ENCODE measurements at places on chromosomes 3 and 15.
A peak's percentile ranks its signal among the peaks of the same experiment; 100 is the strongest.

DNA sequence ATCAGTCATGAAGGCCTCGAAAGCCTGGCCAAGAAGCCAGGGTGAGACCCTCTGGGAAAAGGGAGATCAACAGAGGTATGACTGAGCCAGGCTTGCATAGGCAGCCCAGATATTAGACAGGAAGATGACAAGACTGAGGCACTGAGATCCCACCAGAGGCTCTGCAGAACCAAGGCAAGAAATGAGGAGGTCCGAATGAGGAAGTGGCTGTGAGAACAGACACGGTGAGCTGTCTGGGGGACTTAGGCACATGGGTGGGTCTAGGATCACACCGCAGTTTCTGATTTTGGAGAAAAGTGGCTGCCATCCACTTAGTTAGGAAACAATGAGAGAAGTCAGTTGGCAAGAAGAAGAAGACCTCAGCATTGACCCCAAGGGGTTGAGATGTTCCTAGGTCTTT is 31.5 kb upstream of the PRSS50 start:
- DNase-seq = no peak

- DNase-seq = no peak
These were observed 14.5 kb downstream of the RTP4 start for GRCh38 chr3:187382609-187383151.

DNA sequence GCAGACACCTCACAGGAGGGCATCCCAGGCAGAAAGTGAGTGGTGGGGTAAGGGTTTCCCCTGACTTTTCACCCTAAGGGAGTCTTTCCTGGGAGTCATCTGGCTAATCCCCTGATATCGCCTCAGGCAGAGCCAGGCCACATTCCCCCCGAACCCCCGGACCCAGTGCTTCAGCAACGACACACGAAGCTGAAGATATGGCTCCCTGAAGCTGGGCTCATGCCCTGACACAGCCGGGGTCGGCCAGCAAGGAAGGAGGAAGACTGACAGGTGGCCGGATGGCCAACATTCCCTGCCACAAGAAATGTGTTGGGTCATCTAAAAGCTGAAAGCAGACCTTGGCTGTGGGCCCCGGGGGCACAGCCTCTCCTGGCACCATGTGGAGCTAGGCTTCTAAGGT is 14.4 kb downstream of the CHST13 start:
- no peak for DNase-seq

GRCh38 chr15:51776952-51777569 is 25.7 kb downstream of the TMOD2 start:
- DNase-seq = peak; percentile 87

DNA sequence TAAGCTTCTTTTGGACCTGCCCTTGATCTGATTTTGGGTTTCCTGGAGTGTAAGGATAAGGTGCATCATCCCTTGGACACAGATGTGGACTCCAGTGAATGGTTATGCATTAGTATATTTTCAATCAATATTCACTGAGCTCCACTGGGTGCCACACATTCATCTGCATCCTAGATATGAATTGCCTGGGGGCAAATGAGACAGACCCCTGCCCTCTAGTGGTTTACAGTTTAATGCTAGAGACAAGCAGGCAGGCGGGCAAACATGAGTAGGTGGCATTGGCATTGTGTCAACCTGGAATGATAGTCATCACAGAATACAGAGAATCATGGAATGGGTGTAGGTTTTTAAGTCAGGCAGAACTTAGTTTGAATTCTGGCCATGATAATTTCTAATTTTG is 252.5 kb upstream of the SOX14 start:
- no peak for DNase-seq

- peak; percentile 96 for DNase-seq
These were observed 28.3 kb downstream of the IGF2BP2 start for GRCh38 chr3:185796431-185797107.

GRCh38 chr3:82080792-82081191 is 319.3 kb upstream of the GBE1 start:
- no peak for DNase-seq

DNA sequence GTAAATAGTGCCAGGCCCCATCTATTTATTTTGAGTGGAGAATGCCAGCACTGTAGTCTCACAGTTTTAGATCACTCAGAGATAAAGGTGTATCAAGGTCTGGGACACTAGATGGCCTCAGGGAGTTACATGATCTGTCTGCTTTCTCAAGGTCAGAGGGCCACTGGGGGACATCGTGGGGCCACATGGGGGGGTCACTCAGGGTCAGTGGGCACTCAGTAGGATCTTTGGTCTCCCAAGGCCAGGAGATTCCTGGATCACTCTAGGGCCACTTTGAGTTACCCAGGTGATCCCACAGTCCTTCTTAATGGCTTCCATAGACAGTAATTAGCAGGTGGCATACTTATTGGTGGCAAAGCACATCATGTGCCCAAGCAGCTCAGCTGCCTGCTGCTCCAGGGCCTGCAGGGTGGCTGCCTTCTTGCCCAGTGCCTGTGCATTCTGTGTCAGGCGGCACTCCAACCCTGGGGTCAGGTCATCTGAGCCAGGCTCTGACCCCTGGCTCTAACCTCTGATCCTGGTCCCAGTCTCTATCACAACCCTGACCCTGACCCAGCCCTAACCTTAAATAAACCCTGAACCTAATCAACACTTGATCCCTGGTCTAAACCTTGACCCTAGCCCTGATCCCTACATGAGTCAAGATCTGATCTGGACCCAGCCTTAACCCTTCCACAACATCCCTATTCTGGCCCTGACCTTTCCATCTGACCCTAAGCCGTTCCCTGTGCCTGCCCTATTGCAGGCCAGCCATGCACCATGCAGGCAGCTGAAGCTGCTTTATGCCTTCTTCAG is 1.8 kb upstream of the LAMB2 start:
- DNase-seq = no peak

- DNase-seq = no peak
These were observed 113.5 kb downstream of the IGF2BP2 start for GRCh38 chr3:185711255-185711870.

- DNase-seq = no peak
These were observed 311.7 kb upstream of the SEMA6D start for GRCh38 chr15:47405365-47406162.

- no peak for DNase-seq
These were observed 22.8 kb downstream of the SIDT1 start for GRCh38 chr3:113555138-113555537.

- no peak for DNase-seq
These were observed 264.4 kb downstream of the OCA2 start for GRCh38 chr15:27834684-27835083.

- no peak for DNase-seq
These were observed 60.7 kb downstream of the TIMP4 start for GRCh38 chr3:12097971-12098370.

GRCh38 chr3:355622-356021 is 159.1 kb downstream of the CHL1 start:
- DNase-seq = peak; percentile 56

- DNase-seq = no peak
These were observed 615.4 kb downstream of the CADM2 start for GRCh38 chr3:85574006-85574705.

DNA sequence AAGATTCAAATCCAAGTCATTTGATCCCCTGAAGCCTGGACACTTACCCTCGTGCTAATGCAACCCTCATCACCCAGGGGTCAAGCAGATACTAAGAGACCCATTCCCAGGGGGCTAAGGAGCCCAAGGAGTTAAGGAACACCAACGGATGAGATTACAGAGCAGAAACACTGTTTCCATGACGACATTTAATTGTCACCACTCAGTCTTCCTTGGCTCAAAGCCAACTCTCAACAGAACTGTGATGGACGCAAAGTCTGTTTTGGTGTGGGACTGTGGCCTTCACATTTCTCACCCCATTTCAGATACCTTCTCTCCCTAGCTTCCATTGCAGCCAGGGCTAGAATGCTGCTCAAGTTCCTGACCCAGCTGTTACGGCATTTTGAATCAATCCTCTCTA is 383.5 kb upstream of the WNT5A start:
- no peak for DNase-seq

- no peak for DNase-seq
These were observed 244.2 kb downstream of the LSAMP start for GRCh38 chr3:116200956-116201690.

- no peak for DNase-seq
These were observed 66.6 kb downstream of the SUCLG2 start for GRCh38 chr3:67587811-67588210.

GRCh38 chr3:194178669-194179068 is 42.7 kb downstream of the HES1 start:
- DNase-seq = no peak

DNA sequence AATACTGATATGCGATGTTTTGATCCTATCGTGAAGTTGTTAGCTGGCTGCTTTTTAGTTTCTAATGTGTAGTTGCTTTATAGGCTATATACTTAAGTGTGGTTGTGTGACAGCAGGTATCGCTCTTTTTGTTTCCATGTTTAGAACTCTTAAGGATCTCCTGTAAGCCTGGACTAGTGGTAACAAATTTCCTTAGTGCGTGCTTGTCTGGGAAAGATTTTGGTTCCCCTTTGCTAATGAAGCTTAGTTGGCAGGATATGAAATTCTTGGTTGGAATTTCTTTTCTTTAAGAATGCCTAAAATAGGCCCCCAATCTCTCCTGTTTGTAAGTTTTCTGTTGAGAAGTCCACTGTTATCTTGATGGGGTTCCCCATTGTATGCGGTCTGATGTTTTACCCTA is 173.6 kb downstream of the DOCK3 start:
- DNase-seq = no peak

GRCh38 chr3:161673866-161674265 is 177.3 kb downstream of the OTOL1 start:
- DNase-seq = no peak

DNA sequence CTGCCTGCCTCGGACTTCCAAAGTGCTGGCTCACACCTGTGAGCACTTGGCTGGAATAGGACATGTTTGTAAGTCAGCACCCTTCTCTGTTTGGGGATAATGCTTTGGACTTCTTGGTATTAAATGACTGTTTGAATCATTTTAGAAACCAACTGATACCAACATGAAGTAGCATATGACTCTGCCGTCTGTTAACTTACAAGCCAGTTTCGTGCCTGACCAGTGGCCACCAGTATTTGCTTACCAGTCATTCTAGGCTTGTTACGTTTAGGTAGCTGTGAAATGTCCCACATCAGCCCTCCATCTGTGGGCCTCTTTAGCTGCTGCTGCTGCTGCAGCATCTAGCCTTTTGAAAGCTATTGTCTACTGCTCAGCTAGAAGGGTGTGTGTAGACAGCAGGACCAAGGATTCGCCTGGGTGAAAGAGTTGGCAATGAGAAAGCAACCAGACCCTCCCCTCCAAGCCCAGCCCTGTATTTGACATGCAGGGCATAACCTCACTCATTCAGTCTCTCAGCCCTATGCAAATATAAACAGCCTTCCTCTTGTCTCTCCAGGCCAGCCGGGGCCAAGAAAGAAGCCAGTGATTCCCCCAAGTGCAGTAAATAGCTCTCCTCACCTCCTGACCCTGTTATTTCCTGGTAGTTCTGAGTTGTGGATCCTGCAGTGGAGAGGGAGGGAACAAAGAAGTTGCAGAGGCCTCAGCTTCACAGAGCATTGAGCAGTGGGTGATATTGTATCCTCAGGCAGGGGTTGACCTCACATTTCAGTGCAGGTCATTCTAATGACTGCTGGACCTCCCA is 51.0 kb downstream of the NKIRAS1 start:
- DNase-seq = no peak

- no peak for DNase-seq
These were observed 35.9 kb upstream of the CMSS1 start for GRCh38 chr3:99781761-99782160.

GRCh38 chr3:115513416-115513800 is 109.9 kb upstream of the GAP43 start:
- DNase-seq = no peak

DNA sequence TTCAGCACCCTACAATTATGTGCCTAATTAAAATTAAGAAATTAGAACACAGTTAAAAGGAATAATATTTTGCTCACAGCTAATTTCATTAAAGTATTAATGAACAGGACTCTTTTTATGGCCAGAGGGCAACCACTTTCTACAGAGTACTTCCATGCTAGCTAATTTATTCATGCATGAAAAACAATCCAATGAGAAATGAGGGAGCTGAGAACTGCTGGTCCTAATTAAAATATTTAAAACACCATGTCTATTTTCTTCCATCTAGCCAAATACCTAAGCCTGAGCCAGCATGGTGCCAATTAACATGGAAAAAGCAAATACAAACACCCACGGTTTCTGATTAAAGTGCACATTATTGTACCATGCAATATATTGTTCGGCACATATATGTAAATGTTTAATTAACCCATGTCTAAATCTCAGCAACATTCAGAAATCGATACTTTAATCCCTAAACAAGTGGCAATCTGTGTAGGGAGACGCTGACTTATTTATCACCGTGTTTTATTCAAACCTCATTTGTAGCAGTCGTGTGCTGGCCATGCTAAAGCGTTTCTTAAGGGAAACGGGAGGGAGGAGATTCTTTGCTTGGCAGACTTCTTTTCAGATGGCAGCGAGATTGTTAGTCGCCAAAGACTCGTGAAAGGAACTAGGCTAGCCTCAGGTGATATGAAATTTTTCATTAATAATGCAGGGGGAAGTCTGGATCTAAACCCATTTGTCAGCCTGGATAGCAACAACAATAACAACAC is 193.5 kb downstream of the ANXA2 start:
- DNase-seq = no peak

- no peak for DNase-seq
These were observed 208.2 kb downstream of the ZNF385D start for GRCh38 chr3:21542656-21543379.

DNA sequence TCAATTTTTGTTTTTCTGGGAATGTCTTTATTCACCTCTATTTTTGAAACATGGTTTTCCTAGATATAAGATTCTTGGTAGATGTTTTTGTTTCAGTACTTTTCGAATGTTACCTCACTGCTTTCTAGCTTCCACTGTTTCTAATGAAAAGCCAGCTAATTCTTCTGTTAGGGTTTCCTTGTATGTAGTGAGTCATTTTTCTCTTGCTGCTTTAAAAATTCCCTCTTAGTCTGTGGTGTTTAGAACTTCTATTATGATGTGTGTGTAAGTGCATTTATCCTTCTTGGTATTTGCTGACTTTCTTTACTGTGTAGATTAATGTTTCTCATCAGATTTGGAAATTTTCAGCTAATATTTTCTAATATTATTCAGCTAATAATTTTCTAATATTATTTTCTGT is 151.1 kb upstream of the OSTN start:
- no peak for DNase-seq

DNA sequence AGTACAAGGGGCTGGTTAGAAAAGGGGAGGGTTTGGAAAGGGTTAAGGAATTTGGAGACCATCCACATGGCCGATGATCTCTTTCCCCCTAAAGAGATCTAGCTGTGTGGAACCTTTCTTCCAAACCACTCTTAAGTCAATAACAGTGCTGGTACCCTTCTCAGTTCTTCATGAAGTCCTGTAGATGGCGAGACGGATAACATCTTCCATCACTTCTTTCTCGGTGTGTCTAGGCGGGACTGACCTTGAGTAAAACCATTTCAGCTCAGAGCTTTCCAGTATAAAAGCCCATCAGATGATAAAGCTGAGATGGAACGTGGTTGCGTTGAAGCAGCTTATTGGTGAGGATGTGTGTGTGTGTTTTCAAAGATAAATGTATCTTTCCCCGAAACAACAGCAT is 151.5 kb upstream of the BHLHE40 start:
- no peak for DNase-seq

GRCh38 chr3:152729906-152730305 is 105.0 kb upstream of the P2RY1 start:
- DNase-seq = no peak

- DNase-seq = no peak
These were observed 17.0 kb downstream of the RPLP1 start for GRCh38 chr15:69469467-69470201.

Measured in epithelial cell of prostate (primary cell).